Type B pancreatic cell (in vitro differentiated cells): ENCODE measurements at places on chromosomes 6 and 20. TPM values are rescaled to one million over a fixed set of nuclear protein-coding genes. Genes with fewer than 3 reads are reported as not detected.

The SAYSD1 gene
- 13.3 and 15.0 TPM in 2 replicates for total RNA-seq

The SEMG1 gene
- total RNA-seq, result not detected in 2 replicates

The COL10A1 gene
- 0.14 TPM in 2 replicates for total RNA-seq

The ZNF334 gene
- 12.6 and 19.7 TPM in 2 replicates for total RNA-seq

The ANGPT4 gene
- 0.07 TPM in 1 of 2 replicates, not detected in the other for total RNA-seq

The RAB32 gene
- 19.1 and 21.9 TPM in 2 replicates for total RNA-seq

The TM9SF4 gene
- total RNA-seq, result 99.4 and 108 TPM in 2 replicates

The CLDN20 gene
- total RNA-seq, result not detected in 2 replicates

The RBM24 gene
- 0.88 and 4.2 TPM in 2 replicates for total RNA-seq

The LGSN gene
- total RNA-seq, result 0.10 TPM in 1 of 2 replicates, not detected in the other

The PRDM13 gene
- total RNA-seq, result not detected in 2 replicates

The BNIP5 gene
- 1.4 and 2.1 TPM in 2 replicates for total RNA-seq

The ETV7 gene
- total RNA-seq, result 1.7 and 3.3 TPM in 2 replicates

The BFSP1 gene
- total RNA-seq, result 1.8 and 1.9 TPM in 2 replicates

The F13A1 gene
- total RNA-seq, result 0.24 and 0.48 TPM in 2 replicates

The LINC00237 gene
- total RNA-seq, result not detected in 2 replicates

The GGTLC1 gene
- total RNA-seq, result not detected in 2 replicates

The PKHD1 gene
- total RNA-seq, result 0.52 and 0.75 TPM in 2 replicates

The SEL1L2 gene
- total RNA-seq, result not detected in 2 replicates

The PCK1 gene
- total RNA-seq, result 2.3 and 4.7 TPM in 2 replicates

The BPIFB2 gene
- total RNA-seq, result 0.22 TPM in 1 of 2 replicates, not detected in the other

The PNLDC1 gene
- 0.17 TPM in 1 of 2 replicates, not detected in the other for total RNA-seq

The ARMC12 gene
- 0.26 and 1.8 TPM in 2 replicates for total RNA-seq

The LY6G6F gene
- total RNA-seq, result not detected in 2 replicates

The SLC25A27 gene
- total RNA-seq, result 8.7 and 18.1 TPM in 2 replicates

The SYNE1 gene
- total RNA-seq, result 12.6 and 26.6 TPM in 2 replicates

The HLA-DPB1 gene
- total RNA-seq, result 10.9 and 27.3 TPM in 2 replicates
